CD4-positive, alpha-beta T cell treated with Interleukin-2 at 100 ng/mL for 4 hours (primary cell): ENCODE measurements at places on chromosomes 4 and X.

- no peak for DNase-seq
Measured at GRCh38 chr4:828641-829271, 2.8 kb upstream of the CPLX1 start.

GRCh38 chrX:72621163-72621562, 48.5 kb upstream of the HDAC8 start:
- no peak for DNase-seq

GRCh38 chr4:169956091-169956843, 69.9 kb downstream of the MFAP3L start:
- DNase-seq = no peak

DNA sequence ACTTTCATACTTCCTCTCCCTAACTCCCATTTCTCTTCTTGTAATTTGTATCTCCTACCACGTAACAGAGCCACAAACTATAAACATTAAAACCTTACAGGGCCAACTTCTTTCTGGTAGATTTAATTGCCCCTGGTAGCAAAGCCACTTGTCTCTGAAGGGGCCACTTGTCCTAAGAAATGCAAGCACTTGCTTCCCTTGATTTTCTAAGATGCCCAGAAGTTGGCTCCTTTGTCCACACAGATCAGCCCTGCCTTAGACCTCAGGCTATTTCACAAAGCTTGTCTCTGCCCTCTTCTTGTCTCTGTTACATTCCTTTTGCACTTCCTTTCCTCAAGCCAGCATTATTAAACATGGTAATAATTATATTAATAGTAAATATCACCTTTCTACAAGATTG, 80.6 kb upstream of the CXXC4 start:
- no peak for DNase-seq

DNA sequence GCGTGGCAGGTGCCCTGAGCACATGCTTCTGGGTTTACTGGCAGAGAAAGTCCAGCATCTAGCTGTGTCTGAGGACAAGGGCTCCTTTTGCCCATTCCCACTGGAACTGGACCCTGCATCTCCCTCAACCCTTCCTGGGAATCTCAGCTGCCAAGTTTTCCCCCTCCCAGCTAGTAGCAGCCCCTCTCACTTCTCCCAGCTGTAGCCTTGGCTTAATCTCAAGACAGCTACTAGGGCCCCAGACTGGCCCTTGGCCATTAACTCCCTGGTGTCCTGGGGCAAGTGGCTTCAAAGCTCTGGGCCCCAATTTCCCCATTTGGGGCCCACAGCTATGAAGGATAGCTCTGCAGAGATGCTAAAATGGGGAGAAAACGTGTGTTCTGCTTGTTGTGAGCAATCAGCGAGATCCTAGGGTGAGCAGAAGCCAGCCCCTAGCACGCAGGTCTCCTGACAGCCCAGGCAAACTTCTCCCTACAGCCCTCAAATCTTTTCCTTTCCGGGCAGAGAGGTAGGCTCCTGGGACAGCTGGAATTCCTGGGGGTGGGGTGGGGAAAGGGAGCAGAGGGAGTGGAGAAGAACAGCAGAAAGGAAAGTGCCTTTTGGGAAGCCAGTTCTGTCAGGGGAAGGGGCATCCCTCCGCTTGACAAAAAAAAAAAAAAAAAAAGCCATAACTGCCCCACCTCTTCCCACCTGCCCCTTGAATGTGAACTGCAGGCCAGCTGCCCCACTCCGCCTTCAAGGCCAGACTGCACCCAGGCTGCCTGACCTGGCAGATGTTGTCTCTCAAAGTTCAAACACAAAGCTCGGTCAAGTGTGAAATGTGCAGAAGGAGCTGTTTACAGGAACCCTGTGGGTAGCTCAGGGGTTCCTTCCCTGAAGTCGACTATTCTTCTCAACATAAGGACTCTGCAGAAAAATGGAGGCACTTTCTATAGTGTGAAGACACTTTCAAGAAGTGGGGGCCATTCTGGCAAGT, 16.6 kb downstream of the FGD1 start:
- no peak for DNase-seq

GRCh38 chrX:120286733-120287512, 24.3 kb downstream of the TMEM255A start:
- no peak for DNase-seq

- DNase-seq = no peak
Measured at GRCh38 chrX:78283511-78283910, 43.9 kb downstream of the CYSLTR1 start.

GRCh38 chr4:721261-722168, 15.9 kb downstream of the PCGF3 start:
- no peak for DNase-seq

DNA sequence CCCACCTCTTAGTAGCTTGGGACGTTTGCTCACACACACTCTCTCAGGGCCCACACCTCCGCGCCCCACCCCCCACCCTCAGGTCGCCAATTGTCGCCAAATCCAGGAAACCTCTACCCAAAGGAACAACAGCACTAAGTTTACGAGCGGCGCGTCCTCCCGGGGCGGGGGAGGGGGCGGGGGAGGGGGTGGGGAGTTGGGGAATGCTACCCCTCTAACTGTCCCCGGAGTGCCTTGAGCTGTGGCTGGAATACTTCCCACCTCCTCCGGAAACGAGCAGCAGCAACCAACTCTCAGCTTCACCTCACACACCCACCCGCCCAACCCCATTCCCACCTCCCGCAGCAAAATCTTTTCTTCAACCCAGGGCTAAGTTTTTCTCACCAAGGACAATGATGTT, 135.6 kb upstream of the ZIC3 start:
- no peak for DNase-seq

GRCh38 chr4:188254211-188254610, 115.0 kb downstream of the TRIML1 start:
- no peak for DNase-seq

GRCh38 chrX:38220024-38220414, 652 bp downstream of the SRPX start:
- no peak for DNase-seq

GRCh38 chr4:87849612-87850011, 16.8 kb downstream of the MEPE start:
- DNase-seq = no peak

DNA sequence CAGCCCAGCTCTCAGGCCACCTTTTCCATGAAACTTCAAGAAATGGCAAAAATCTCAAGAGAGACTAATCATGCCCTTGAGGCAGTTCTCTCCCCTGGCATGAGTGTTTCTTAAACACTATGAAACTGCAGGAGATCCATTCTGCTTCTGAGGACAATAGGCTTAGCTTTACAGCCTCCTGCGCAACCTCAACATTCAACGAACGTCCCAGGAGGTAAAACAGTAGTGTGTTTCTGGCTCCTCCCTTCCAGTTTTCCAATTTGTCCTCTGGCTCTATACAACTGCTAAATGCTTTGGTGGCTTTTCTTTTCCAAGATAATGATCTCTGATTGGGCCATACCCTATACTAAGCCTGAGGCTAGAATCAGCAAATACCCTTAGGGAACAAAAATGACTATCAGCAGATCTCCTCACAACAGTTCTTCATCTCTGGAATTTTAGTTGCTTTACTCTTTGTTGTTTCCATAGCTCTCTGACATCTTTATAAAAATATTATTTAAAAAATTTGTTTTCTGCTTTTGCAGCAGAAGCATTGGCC, 87.0 kb upstream of the FAT1 start:
- DNase-seq = no peak

DNA sequence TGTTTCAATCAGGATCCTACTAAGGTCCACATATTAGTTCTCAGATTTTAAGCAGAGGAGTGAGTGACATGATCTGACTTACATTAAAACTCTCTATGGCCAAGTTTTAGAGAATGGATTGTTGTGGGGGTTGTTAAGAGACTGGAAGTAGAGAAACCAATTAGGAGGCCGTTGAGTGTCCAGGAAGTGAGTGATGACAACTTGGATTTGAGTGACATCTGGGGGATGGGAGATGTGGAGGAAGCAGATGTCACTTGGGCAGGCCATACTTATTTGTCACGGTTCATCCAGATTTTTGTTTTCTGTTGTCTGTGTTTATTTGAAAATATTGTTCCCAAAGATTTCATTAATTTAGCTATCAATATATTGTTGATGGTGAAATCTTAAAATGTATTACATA, 28.3 kb downstream of the ADD1 start:
- DNase-seq = no peak

DNA sequence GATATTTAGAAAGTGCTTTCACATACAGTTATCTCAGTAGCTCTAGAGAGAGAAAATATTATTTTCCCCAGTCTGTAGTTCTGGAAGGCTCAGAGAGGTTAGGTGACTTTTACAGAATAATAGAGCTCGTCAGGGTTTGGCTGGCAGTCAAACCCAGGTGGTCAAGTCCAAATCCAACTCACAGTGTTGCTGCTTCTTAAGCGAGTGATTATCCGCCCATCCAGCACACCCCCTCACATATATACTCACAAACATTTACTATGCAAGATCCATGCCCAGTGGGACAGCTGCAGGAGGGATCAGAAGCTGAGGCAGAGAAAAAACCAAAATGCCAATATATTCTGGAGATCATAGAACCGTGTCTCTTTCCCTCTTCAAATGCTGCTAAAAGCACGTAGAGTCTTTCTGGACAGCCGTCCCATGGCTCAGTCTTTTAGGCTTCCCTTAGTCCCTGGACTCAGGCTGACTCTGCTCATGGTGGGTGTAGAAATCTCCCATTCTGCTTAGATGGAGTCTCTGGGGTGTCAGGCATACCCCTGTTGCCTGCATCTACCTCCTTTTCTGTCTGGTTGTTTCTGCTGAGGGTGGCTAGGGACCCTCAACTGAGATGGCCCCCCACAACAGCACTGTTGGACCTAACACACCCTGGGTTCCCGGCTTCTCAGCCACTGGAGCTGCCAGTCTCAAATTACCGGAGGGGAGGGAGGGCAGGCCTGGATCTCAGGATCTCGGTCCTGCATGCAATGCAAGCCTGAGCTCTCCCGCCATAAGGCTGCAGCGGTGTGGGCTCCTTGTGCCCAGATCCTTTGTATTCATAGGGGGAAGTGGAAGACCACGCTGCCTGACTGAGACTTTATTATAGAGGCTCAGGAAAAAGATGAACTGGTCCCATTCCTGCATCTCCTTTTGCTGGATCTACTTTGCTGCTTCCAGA, at the start of gene CHRNA9:
CHRNA9 (plus strand) TSS at position 743 of the 934 bp plus-strand sequence; CDS start at position 878, 135 bp downstream.
- DNase-seq = no peak

- no peak for DNase-seq
Measured at GRCh38 chr4:132299841-132300240, 849.3 kb upstream of the PCDH10 start.

- no peak for DNase-seq
Measured at GRCh38 chr4:169051761-169052593, 41.9 kb upstream of the CBR4 start.

- no peak for DNase-seq
Measured at GRCh38 chrX:66008328-66008970, 31.4 kb downstream of the VSIG4 start.

GRCh38 chr4:94400191-94400590, 51.6 kb upstream of the PDLIM5 start:
- no peak for DNase-seq

DNA sequence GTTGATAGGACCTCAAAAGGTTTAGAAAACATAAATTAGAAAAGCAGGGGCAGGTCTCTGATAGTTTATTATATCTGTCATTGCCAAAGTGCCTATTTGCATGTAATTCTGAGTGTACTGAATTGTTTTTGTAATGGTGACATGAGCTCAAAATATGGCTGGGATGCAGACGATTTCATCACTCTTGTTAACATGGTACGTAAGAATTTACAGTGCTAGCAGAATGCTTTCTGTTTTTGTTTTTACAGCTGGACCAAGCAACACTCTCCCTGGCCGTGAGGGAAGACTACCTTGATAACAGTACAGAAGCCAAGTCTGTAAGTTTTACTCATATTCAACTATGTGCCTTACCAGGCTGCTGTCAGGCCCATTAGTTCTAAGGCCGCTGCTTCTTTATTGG, 58.1 kb downstream of the PHEX start:
- DNase-seq = no peak

GRCh38 chr4:67871867-67872266, 11.9 kb downstream of the TMPRSS11D start:
- no peak for DNase-seq

- DNase-seq = no peak
Measured at GRCh38 chr4:167826281-167826680, 266.1 kb upstream of the ANXA10 start.

- DNase-seq = no peak
Measured at GRCh38 chrX:130347321-130347720, 7.6 kb downstream of the SLC25A14 start.

- DNase-seq = no peak
Measured at GRCh38 chr4:123731035-123731434, 334.4 kb downstream of the SPRY1 start.

DNA sequence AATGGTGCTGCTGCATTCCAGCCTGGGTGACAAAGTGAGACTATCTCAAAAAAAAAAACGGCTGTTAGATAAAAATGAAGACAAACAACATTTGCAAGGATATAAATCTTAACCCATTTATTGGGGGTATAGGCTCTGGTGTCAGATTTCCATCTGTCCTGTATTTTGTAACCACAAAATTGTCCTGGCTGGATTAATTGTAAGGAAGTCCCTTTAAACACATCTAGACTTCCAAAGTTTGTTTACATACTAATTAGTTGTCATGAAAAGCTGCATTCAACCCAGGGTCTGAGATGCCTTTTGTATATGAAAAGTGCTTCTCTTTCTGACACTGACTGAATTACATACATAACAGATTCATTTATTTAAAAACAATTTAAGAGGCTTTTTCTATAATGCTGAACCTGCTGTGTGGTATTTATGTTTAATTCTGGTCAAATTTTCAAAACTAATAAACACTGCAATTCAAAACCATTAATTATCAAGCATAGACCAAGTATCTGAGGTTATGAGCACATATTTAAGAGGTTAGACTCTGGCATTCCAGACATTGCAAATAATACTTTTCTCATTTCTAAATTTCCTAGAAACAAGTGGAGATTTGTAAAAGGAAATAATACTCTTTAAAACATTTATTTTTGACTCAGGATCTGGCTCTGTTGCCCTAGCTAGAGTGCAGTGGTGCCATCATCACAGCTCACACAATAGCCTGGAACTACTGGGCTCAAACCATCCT, 17.5 kb upstream of the UGDH start:
- no peak for DNase-seq

DNA sequence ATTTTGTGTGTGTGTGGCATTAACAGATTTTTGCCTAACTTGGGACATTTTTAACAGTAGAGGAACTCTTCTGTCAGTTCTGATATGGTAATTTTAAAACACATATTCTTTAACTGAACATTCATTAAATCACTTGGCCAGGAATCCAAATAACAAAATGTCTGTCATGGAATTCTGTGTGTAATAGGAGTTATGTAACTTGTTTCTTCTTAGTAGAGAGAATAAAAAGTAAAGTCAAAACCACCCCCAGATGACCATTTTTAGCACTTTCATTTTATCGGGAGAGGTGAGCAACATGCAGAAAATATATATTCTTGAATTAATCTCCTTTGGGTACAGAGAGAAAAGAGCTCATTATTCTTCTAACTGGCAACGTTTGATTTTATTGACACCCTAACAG, 1740.3 kb downstream of the STIM2 start:
- no peak for DNase-seq

GRCh38 chr4:20284990-20285389, 33.3 kb downstream of the SLIT2 start:
- no peak for DNase-seq
